Cerebellar nuclear complex (tissue), 1 donor: ENCODE measurements at places on chromosomes 5 and 9.

GRCh38 chr5:10745133-10745532 is 15.9 kb downstream of the DAP start:
- no peak for DNase-seq

DNA sequence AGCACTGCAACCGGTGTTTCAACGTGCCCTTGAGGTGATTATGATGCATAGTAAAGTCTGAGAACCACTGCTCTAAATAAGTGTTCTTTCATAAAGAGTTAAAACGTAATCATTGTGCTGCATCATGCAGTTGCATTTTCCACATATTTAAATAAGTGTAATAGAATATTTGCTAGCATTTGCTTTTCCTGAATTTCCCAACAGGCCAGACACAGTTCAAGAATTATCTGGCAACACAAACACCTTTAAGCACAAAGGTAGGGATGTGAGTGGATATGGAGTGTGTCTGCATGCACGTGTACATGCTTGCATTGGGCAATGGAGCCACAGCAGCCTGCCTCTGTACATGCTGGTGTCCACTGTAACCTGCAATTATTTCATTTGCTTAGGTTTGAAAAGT is 193.6 kb upstream of the PIK3R1 start:
- no peak for DNase-seq

DNA sequence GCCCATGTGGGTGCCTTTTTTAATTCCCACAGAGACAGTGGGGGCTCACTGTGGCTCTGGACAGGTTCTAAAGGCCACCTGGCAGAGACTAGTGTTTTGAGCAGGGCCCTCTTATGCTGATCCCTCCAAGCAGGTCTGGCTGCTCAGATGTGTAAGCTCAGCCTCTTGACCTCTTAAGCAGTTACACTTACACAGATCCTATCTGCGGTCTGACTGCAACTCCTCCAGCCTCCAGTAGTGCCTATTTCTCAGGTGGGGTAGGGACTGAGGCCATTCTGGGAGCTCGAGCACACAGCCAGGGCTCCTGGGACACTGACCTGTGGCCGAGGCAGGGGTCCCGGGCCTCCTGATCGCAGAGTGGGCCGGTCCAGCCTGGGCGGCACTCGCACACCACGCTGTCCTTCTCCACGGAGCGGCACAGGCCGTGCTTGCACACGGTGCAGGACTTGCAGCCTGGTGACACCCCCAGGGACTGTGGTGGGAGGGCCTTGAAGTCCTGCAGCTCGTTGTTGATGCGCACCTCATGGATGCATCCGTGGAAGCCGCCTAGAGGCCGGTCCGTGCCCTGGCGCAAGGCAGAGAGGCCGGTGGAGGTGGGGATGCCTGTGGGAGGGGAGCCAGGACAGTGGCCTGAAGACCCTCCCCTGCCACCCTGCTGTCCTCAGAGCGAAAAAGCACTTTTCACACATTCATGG is 91.9 kb upstream of the PANK3 start:
- DNase-seq: no peak

- DNase-seq: no peak
Observed at GRCh38 chr9:122134822-122135528, 24.6 kb downstream of the NDUFA8 start.

DNA sequence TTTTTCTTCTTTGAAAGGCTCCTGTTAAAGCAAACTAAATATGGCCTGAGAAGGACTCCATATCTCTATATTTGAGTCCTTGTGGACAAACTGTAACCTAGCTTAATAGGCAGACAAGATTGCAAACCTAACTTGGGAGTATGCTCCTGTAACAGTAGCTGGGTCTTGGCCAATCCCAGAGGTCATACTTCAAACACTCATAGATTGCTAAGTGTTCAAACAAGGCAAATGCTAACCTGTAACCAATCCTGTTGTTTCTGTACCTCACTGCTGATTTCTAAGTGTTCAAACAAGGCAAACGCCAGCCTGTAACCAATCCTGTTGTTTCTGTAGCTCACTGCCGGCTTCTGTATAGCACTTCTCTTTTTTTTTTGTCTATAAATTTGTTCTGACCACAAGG is 50.6 kb upstream of the CLK4 start:
- no peak for DNase-seq

DNA sequence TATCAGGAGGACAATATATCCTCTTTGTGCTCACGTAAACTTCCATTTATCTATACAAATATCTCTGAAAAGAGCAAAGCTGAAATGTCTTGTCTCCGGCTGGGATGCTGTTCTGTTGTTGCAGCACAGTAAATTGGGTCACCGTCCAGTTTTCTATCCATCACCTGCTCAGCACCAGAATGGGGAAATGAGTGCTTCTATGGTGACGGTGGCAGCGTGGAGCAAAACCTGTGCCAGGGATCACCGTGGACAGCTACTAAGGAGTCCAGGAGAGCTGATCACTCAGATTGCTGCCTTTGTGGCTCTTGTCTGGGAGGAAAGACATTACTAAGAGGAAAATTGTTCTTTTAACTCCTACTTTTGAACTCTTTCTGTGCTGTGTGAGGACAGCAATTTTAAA is 531.6 kb downstream of the PSAT1 start:
- DNase-seq: no peak

GRCh38 chr9:38171926-38172325 is 102.9 kb upstream of the SHB start:
- DNase-seq: no peak

DNA sequence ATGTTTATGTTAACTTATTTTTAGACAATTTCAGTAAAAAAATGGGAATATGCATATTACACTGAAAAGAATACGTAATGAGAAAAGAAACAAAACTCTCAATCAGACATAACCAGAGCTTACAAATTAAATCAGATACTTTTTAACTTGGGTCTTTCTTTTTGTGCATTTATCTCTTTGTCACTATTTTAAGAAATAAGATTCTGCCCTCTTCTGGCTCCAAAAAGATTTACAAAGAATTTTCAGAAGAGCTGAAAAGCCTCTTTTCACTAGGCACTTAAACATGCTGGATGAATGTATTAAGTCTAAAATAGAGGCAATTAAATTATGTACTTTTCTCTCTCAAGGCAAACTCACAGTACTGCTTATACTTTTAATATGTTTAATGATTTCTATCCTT is 55.5 kb downstream of the CEP120 start:
- DNase-seq: no peak

- DNase-seq: no peak
Observed at GRCh38 chr9:25310961-25311360, 367.3 kb downstream of the TUSC1 start.

DNA sequence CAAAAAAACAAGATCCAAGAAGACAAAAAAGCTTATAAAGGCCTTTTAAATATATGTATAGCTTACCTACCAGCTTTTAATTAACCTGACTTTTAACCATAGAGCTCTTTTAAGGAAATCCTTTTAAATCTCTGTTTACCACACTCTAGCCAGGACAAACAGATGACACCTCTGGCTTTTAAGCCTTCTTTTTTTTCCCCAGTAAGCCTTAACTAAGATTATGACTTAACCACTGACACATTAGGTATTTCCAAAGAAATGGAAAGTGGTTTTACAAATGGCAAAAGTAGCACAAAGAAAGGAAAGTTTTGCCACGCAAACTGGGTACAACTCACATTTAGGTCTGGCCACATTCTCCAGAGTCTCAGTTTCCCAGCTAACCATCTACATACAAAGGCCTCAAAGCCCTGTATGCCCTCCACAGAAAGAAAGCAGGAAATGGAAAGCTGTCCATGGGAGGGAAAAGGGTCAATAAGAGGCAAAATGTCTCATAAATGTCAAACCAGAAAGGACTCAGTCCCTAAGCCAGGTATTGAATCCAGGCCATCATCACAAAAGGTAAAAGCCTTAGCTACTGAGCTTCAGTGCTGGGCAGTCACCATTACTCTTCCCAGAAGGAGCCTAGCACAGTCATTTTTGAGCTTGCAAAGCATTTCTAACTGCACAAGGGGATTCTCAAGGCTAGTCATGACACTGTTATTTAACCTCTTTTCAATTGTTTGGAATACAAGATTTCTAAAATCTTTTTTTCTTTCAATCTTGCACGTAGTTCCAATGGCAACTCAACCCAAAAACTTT is 19.7 kb downstream of the TMEM161B start:
- no peak for DNase-seq

DNA sequence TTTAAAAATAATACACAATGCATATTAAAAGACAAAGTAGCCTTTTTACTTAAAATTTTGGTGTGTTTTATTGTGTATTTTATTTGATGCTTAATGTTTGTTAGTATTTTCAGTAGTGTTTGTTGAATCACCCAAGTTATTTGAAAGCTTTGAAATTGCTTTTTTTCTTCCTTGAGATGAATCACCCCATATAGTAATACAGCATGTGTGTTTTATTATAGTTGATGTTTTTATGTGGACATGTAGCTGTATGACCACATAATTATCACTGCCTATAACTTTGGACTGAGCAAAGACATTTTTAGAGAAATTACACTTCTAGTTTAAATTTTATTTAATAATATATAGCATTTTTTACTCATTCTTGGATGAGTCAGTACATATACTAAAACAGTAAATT is 18.0 kb downstream of the FAM174A start:
- no peak for DNase-seq

DNA sequence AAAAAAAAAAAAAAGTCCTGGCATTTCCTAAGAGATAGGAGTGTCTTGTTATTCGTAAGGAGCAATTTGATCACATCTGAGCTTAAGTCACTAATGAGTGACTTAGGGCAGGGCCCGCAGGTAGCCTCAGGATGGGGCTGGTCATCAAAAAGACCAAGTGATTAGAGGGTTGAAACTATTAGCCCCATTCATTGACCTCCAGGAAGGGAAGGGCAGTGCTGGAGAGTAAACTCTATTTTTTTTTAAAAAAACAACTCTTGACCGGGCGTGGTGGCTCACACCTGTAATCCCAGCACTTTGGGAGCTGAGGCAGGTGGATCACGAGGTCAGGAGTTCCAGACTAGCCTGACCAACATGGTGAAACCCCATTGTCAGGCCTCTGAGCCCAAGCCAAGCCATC is 46.2 kb upstream of the IQGAP2 start:
- no peak for DNase-seq

DNA sequence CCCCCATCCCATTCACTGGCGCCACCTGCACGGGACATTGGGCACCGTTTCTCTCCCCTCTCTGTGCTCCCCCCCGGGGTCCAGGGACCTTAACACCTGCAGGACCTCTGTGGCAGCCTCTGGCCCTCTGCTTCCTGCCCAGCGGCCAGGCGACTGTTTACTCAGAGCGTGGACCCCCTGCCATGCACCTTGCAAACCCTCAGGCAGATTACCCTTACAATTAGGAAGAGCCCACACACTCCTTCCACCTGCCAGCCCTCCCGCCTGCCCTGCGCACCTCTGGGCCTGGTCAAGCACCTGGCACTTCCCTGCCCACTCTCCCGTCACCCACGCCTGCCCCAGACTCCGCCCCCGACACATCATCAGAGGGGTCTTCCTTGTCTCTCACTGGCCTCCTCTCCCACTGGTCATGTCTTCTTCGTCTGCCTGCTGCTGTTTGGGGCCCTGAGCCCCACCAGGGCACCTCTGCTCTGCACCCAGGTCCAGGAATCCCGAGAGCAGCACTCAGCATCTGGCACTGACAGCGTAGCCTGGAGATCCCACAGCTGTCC is 281.3 kb upstream of the IRX4 start:
- no peak for DNase-seq

DNA sequence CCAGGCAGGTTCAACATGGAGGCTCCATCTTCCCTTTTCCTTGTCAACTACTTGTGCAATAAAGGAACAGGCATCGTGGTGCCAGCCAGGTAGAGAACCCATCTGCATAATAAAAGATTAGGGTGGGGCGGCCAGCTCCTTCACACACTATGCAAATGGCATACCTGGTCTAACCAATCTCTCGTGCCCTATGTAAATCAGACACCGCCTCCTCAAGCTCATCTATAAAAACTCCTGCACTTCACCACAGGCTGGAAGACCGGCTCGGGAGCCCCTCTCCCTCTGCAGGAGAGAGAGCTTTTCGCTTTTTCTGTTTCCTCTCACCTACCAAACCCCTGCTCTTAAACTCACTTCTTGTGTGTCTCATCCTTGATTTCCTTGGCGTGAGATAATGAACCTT is 244.3 kb upstream of the PUM3 start:
- DNase-seq: no peak

- no peak for DNase-seq
Observed at GRCh38 chr9:121169094-121169601, 32.5 kb downstream of the RAB14 start.

- DNase-seq: no peak
Observed at GRCh38 chr5:91703128-91703527, 320.0 kb upstream of the ARRDC3 start.

DNA sequence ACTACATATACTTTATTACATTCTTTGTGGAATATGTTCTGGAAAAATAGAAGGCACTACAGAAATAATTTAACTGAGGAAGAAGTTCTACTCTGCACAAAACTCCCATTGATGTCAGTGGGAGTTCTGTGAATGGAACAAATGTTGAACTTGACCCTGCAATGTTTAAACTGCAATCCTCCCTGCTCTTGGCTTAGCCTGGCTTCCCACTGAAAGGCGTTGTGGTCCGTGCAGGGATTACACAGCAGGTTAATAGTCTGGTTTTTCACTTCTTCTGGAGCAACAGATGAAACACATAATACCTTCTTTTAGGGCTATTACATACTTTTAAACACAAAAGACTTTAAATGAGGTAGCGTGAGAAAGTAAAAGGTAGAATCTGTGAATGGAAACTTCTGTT is 12.9 kb upstream of the ERBIN start:
- DNase-seq: no peak

GRCh38 chr5:2399804-2400203 is 351.7 kb downstream of the IRX2 start:
- no peak for DNase-seq

DNA sequence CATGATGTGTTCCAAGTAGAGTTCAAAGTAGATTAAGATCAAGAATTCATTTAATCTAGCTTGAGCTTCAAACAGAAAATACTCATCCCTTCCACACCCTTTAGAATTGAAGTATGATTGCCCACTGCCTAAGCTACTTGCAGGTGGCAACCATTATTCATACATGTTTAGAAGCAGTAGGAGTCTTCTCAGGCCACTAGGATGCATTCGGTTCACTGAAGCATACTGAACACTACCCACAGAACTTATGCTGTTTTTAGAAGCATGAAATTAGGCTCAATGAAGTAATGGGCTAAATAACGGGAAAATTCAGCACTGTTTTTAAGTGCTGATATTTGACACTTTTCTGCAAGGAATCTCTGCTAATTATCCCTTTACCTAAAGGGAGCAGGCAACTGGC is 263.4 kb downstream of the DEPDC1B start:
- DNase-seq: no peak
